ENCODE measurements at places on chromosomes 4 and X.
A peak's percentile ranks its signal among the peaks of the same experiment; 100 is the strongest.

DNA sequence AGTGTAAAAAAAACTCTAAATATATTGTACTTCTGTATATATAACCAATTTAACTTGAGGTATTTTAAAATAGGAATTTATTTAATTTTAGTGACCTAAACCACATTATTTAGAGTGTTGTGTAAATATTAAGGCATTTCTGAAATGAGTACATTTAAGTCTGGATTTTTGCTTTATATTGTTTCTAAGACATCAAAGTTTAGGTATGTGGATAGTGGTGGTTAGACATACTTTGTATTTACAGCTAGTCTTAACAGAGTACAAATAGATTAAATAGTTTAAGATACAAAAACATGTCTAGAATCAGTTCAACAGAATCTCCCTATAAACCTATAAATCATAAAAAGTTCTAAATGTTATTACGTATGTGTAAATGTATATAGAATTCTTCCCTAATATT lies 588.5 kb downstream of the TRIML1 start:
- DNase-seq, result no peak

GRCh38 chr4:12084690-12085089 lies 656.0 kb upstream of the HS3ST1 start:
- DNase-seq, result no peak

DNA sequence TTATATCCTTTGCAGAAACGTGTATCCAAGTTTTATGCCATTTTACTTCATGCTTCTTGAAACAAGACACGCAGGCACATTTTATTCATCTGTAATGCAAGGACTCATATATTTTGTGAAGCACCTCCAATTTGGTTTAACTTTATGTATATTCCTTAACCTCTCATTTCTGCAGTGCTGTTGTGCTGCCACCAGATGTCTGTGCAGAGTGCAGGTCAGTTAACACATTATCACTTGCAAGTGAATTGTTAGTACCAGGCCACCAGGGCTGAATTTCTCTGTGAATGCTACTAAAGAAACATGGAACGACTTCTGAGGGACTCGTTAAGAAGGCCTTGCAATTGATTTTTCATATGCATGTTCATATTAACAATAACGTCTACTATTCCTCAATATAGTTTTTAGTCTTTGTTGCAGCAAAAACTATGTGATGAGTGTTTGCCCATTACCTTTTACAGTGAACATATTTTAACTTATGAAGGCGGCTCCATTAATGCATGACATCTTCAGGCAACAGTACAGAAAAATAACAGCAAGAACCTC lies 770.3 kb downstream of the NLGN4X start:
- no peak for DNase-seq

GRCh38 chr4:123545667-123546572 lies 149.3 kb downstream of the SPRY1 start:
- DNase-seq, result no peak

GRCh38 chrX:119105826-119106225 lies 21.8 kb downstream of the KIAA1210 start:
- no peak for DNase-seq

DNA sequence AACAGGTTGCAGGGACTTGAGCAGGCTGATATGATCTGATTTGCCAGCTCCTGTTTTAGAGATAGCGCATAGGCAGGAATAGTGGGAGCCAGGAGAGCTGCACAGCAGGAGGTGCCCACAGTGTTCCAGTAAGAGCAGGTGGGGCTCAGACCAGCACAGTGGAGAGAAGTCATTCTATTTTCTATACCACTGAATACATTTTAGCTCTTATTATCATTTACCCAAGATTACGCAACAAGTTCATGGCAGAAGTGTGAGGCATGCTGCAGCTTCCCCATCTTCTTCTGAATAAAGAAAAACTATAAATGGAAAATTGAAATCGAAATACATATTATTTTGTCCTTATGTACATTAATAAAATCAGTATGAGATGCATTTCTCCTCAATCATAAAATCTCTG lies 114.7 kb upstream of the EDNRA start:
- DNase-seq, result no peak

DNA sequence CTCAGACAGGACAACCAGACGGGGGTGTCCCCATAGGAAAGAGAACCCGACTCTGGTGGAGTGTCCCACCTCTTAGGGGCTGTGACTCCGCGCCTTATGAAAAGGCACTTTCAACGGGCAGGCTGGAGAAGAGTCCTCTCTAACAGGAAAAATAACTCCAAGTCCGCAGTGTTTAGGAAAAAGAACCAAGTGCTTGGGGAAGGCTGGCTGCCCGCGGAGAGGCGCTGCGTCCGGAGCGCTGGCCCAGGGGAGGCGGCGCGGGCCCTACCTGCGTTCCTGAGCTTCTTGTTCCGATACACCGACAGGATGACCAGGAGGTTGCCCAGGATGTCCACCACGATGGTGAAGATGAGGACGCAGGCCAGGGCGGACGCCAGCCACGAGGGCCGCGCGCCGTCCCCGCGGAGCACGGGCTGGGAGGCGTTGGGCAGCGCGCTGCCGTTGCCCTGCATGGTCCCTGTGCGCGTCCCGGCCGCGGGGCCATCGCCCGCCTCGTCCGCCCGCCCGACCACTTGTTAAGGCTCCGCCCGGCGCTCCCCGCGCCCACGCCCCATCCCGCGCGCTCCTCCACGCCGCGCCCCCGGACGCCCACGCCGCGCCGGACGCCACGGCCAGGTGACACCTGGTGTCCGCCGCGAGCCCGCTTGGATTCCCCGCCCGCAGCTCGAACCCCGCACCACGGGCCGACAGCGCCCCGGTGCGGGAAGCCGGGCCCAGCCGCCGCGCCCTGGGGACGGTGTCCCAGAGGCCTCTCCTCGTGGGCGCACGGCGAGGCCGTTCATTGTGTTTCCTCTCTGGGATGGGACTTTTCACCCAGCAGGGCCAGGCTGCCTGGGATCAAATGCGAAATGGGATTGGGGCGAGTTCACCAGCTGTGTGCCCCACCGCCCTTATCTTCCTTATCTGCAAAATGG lies at the start of gene MTNR1A:
Gene MTNR1A, minus strand, starts transcription at position 654 of the 914 bp plus-strand sequence. Its CDS starts 202 bp downstream, at position 452.
- DNase-seq, result no peak

- no peak for DNase-seq
These were observed 28.3 kb upstream of the ALG13 start for GRCh38 chrX:111652719-111653118.

DNA sequence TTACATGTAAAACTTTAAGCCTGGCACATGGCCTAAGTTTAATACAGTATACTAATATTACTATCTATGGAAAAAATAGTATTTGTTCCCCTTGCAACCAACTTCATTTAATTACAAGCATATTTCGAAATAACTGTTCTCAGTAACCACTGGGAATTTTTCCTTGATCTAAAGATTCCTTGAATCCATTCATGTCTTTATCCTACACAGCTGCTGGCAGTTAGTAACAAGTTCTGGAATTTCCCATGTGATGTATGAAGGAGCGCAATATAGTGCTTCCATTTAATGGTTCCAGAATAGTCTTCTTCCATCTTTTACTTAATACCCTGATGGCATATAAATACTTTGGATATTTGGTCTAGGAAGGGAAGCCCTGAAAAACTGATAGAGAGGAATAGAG lies 136.5 kb downstream of the AASDH start:
- no peak for DNase-seq

DNA sequence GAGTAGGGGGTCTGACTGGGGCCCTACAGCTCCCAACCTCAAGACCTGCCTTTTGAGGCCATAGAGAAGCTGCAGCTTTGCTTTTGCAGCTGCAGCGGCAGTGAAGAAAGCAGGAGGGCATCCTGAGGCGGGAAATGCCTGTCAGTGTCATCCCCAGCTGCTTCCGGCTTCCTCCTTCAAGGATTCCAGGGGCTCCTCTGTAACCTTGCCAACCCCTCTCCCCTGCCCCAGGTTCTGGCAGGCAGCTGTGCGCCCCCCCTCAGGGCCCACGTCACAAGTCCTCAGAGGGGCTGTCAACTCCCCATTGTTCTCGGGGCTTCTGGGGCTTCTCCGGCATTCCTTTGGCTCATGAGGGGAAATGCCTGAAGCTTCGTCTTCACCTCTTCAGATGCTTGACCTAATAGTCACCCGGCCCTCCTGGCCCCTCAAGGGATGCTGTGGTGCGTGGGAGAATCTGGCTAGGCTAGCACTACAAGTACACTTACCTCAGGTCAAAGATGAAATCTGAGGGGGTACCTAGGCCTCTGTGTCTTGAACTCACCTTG lies 31.9 kb downstream of the APLN start:
- peak; percentile 63 for DNase-seq

DNA sequence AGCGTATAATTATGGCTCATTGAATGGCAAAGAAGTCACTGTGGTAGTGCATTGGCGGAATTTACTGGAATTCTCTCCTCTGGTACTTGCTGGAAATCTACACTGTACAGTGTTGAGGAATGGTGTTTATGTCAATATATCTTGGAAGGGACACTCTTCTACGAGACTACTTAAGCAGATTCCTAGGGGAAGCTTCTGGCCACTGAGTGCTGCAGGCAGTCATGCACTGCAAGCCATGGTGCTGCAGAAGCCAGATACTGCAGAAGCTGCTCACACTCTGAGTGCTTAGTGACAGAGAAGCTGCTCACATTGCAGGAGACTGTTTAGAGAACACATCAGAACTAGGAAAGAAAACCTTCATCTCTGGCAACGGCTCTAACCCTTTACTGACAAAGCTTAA lies 725.0 kb downstream of the CCSER1 start:
- no peak for DNase-seq

GRCh38 chr4:153488006-153488891 lies 22.1 kb downstream of the TMEM131L start:
- no peak for DNase-seq

- no peak for DNase-seq
These were observed 178.4 kb upstream of the NWD2 start for GRCh38 chr4:37066159-37066558.

DNA sequence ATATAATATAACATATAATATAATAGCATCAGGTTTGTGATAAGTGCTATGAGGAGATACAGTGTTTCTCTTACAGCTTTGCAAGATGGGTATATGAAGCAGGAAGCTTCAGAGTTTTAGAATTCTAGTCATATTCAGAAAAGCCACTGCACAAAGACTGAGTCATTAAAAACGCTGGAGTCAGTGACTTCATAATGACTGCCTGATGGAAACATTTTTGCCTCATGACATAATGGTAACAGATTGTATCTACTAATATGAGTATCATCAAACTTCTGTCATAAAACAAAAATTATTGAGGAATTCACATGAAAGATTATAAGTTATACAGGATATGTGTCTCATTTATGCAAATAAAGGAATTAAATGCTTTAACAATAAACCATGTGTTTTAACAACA lies 46.8 kb downstream of the EPHA5 start:
- DNase-seq, result no peak

GRCh38 chrX:150649096-150649870 lies 43.9 kb upstream of the MTMR1 start:
- no peak for DNase-seq

DNA sequence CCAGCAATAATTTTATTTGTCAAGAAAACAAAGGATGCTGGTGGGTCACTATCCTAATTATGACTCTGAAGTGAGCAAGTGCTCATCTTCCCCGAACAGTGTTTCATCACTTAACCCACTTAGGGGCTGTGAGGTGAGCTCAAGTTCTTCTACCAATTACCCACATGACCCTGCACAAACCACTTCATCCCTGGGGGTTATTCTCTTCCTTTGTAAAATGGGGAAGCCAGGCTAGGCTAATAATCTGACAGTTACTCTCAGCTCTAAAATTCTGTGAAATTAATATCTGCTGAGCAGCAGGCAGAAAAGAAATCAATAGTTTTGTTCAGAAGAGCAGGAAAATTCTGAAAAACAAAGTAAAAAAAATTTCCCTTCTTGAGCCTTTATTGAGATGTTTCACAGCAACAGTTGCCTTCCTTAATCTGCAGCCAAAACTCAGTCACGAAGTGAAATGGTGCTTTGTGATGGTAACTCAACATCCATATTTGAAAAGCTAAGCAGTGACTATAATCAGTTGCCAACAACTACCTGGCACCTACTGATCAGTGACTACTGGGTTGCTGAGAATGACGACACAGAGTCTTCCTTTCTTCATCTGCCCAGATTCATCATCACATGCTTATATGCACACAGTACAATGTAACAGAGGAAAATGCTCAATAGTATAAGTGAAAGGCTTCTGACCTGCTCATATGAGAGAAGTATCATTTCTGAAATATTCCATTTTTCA lies 24.1 kb downstream of the ATP8A1 start:
- no peak for DNase-seq

- no peak for DNase-seq
These were observed 107.8 kb downstream of the CCNG2 start for GRCh38 chr4:77264826-77265225.

DNA sequence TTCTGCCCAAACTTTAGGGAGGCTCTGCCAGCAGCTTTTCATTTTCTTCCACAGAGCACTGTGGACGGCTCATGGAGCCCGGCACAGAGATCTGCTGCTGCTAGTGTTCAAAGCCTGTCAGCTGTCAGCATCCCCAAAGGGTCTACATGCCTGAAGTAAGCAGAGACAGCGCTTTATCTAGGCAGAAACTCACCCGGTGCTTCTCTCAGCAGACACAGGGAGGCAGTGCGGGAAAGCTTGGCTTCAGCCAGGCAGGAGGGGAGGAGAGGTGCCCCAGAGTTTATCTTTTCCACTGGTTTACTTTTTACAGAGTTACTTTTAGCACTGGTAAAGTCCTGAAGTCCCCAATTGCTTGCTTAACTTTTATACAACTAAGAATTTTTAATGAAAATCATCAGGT lies 339.3 kb downstream of the NKX6-1 start:
- no peak for DNase-seq

DNA sequence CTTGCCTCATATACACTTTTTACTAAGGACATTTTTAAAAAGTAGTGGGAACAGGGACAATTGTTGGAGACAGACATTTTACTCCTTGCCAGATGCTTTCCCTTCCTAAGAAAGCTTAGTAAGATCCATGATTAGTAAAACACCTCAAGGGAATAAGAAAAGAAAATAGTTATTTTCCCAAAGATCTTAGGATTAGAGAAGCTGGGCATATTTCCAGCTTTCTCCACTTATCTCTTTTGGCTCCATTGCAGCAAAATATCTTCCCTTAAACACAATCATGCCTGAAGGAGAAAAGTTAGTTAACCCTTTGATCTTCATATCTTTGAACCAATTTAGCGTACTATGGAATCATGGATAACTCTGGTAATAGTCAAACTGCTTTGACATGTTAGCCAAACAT lies 257.9 kb downstream of the PCDH18 start:
- no peak for DNase-seq

GRCh38 chrX:27276751-27277150 lies 186.4 kb downstream of the PPP4R3C start:
- no peak for DNase-seq

DNA sequence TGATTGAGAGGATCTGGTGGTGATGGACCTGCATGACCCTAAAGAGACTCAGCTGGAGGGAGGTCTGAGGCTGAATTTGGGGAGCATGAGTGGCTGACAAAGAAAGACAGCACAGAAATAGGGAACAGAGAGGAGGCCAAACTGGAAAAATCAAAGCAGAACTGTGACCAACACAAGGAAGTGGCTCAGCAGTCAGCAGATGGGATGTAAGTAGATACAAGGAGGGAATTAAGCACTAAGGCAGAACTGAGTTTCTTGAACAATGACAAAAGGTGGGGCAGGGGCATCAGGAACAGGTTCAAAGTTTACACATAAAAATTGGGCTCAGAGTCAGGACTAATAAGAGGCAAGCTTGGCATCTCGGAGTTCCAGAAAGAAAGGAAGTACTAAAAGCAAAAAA lies 144.3 kb upstream of the KLF3 start:
- no peak for DNase-seq

- no peak for DNase-seq
These were observed 4.0 kb upstream of the FATE1 start for GRCh38 chrX:151711787-151712186.

GRCh38 chr4:4781936-4782707 lies 77.3 kb upstream of the MSX1 start:
- DNase-seq, result no peak

All from brain pericyte (primary cell).